ENCODE measurements at places on chromosomes 4 and X. TPM values are rescaled to one million over a fixed set of nuclear protein-coding genes. Genes with fewer than 3 reads are reported as not detected.
A peak's percentile ranks its signal among the peaks of the same experiment; 100 is the strongest.

Gene UBA1
- total RNA-seq: 74.9 TPM

DNA sequence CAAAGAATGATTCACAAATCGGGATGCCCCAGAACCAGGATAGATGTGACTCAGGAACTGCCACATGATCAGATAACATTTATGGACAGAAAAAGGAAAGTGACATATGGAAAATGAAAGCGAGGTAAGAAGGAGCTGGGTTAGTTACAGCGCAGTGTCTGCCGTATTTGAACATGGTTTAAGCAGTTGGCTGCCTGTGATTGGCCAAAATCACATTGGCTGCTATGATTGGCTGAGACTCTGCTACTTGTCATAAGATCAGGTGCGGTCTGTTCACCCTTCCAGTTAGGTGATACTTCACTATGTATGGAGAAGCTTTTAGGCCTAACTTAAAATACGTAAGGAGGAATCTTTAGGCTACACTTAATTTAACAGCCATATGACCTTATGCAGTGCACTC, 322.7 kb upstream of the HAND2 start:
- H3K4me1 ChIP-seq: no peaks in the 10 kb centered on the region
- H3K27ac ChIP-seq: peak overlapping the region; percentile 40
- H3K27me3 ChIP-seq: no peaks in the 10 kb centered on the region

Gene RXFP1
- not detected for total RNA-seq

Gene TLR6
- total RNA-seq: 1.5 TPM

Gene PGAM4
- total RNA-seq: not detected

- no peak for DNase-seq
- no peaks in the 10 kb centered on the region for H3K27me3 ChIP-seq
- H3K4me1 ChIP-seq: no peaks in the 10 kb centered on the region
- H3K4me3 ChIP-seq: no peak overlapping the region
Observed at GRCh38 chrX:96792047-96792446, 91.7 kb upstream of the RPA4 start.

DNA sequence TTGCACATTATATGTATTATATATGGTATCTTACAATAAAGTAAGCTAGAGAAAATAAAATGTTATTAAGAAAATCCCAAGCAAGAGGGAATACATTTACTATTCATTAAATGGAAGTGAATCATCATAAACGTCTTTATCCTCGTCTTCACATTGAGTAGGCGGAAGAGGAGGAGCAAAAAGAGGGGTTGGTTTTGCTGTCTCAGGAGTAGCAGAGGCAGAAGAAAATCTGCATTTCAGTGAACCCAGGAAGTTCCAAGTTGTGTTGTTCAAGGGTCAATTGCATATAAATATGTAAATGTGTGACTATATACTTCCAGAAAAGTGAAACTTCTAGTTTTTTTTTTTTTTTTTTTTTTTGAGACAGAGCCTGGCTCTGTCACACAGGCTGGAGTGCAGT, 301.4 kb downstream of the TMA16 start:
- DNase-seq: no peak
- H3K4me3 ChIP-seq: no peak overlapping the region
- H3K4me1 ChIP-seq: no peaks in the 10 kb centered on the region
- H3K27ac ChIP-seq: no peak overlapping the region
- H3K27me3 ChIP-seq: no peaks in the 10 kb centered on the region

DNA sequence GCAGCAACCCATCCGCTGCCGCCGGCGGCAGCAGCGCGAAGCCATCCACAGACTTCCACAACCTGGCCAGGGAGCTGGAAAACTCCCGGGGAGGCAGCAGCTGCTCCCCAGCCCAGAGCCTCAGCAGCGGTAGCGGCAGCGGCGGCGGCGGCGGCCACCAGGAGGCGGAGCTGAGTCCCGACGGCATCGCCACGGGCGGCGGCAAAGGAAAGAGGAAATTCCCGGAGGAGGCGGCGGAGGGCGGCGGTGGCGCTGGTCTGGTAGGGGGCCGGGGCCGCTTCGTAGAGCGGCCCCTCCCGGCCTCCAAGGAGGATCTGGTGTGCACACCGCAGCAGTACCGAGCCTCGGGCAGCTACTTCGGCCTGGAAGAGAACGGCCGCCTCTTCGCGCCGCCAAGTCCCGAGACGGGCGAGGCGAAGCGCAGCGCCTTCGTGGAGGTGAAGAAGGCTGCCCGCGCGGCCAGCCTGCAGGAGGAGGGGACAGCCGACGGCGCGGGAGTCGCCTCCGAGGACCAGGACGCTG, 4.9 kb downstream of the PRDM8 start:
- DNase-seq: peak; percentile 95
- peak overlapping the region; percentile 78 for H3K4me3 ChIP-seq
- no peaks in the 10 kb centered on the region for H3K27me3 ChIP-seq
- no peaks in the 10 kb centered on the region for H3K36me3 ChIP-seq

- no peaks in the 10 kb centered on the region for H3K27me3 ChIP-seq
- DNase-seq: peak; percentile 72
- H3K27ac ChIP-seq: peak overlapping the region; percentile 98
- peak overlapping the region; percentile 90 for H3K4me3 ChIP-seq
Observed at GRCh38 chr4:39044956-39045826, 13.0 kb upstream of the TMEM156 start.

- H3K27ac ChIP-seq: no peak overlapping the region
- H3K36me3 ChIP-seq: no peaks in the 10 kb centered on the region
- H3K27me3 ChIP-seq: no peaks in the 10 kb centered on the region
- H3K4me3 ChIP-seq: no peak overlapping the region
Observed at GRCh38 chrX:51837921-51838320, 55.5 kb upstream of the MAGED1 start.

Gene ZNF711
- total RNA-seq: 2.0 TPM

Gene USP26
- total RNA-seq: not detected

Gene DMRTC1
- total RNA-seq: not detected

- no peak overlapping the region for H3K27ac ChIP-seq
- H3K4me3 ChIP-seq: no peak overlapping the region
- H3K4me1 ChIP-seq: no peaks in the 10 kb centered on the region
Observed at GRCh38 chr4:173288296-173288695, 45.9 kb downstream of the HMGB2 start.

- H3K36me3 ChIP-seq: no peaks in the 10 kb centered on the region
- H3K27me3 ChIP-seq: no peaks in the 10 kb centered on the region
- no peak overlapping the region for H3K27ac ChIP-seq
Observed at GRCh38 chr4:185464183-185464582, 7.3 kb downstream of the CCDC110 start.

- H3K4me1 ChIP-seq: no peaks in the 10 kb centered on the region
- H3K27me3 ChIP-seq: no peaks in the 10 kb centered on the region
- H3K36me3 ChIP-seq: no peaks in the 10 kb centered on the region
- DNase-seq: no peak
- H3K27ac ChIP-seq: no peak overlapping the region
Observed at GRCh38 chr4:14070289-14070880, 442.9 kb upstream of the BOD1L1 start.

GRCh38 chr4:156888762-156889161, 82.8 kb downstream of the PDGFC start:
- H3K4me3 ChIP-seq: no peak overlapping the region
- peaks cover 12% of the 10 kb centered on the region for H3K4me1 ChIP-seq
- no peaks in the 10 kb centered on the region for H3K27me3 ChIP-seq
- no peaks in the 10 kb centered on the region for H3K36me3 ChIP-seq
- H3K27ac ChIP-seq: no peak overlapping the region

Gene SLC4A4
- total RNA-seq: 3.9 TPM

DNA sequence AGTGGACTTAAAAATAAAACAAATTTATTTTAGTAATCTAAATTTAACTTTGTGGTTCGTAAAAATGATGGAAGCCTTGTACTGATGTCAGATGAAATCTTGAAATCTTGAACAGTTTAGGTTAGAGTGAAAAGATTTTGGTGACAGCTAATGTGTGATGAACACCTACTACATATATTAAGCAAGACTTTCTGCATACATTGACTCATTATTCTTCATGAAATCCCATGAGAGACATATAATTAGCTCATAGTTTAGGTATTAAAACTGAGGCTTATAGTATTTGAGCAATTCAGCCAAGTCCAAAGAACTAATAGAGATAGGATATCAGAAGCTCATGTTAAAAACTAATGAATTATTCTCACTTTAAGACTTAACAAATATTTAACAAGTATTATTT, 66.9 kb upstream of the PCDH7 start:
- no peak overlapping the region for H3K4me3 ChIP-seq
- no peaks in the 10 kb centered on the region for H3K27me3 ChIP-seq
- no peaks in the 10 kb centered on the region for H3K4me1 ChIP-seq
- no peaks in the 10 kb centered on the region for H3K36me3 ChIP-seq
- no peak overlapping the region for H3K27ac ChIP-seq
- DNase-seq: no peak

DNA sequence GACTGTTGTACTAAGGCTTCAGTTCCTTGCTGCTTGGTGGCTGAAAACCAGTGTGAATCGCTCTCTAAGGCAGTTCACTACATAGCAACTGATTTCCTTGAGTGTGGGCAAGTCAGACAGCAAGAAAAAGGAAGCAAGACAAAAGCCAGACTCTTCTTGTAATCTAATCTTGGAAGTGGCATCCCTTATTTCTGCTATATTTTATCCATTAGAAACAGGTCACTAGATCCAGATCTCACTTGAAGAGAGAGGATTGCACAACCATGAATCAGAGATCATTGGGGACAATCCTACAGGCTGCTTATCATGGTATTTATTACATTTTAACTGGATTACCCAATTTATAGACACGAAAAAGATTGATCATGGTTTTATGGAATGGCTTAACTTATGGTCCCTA, 684.5 kb downstream of the GRID2 start:
- DNase-seq: no peak
- no peaks in the 10 kb centered on the region for H3K4me1 ChIP-seq
- H3K4me3 ChIP-seq: no peak overlapping the region
- no peak overlapping the region for H3K27ac ChIP-seq

- H3K4me3 ChIP-seq: no peak overlapping the region
- no peaks in the 10 kb centered on the region for H3K4me1 ChIP-seq
- no peak for DNase-seq
Observed at GRCh38 chr4:126748736-126749135, 884.0 kb upstream of the INTU start.

DNA sequence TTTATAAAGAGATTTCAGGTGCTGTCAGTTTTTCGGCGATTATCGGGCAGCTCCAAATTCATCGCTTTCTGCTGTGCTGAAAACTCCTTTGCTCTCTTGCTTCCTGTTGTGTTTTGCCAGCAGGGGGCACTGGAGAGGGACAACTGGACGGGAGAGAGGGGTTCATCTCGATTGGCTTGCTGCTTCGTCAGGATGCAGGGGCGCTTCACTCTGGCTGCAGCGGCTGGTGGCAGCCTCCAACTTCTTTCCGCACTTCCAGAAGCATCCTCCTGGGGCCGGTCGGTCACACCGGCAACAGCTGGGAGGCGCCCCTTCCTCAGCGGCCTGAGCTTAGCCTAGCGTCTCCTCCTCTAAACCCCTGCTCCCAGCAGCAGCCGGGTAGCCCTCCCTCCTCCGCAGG, 29.5 kb downstream of the MSL3 start:
- DNase-seq: peak; percentile 80
- no peaks in the 10 kb centered on the region for H3K27me3 ChIP-seq

DNA sequence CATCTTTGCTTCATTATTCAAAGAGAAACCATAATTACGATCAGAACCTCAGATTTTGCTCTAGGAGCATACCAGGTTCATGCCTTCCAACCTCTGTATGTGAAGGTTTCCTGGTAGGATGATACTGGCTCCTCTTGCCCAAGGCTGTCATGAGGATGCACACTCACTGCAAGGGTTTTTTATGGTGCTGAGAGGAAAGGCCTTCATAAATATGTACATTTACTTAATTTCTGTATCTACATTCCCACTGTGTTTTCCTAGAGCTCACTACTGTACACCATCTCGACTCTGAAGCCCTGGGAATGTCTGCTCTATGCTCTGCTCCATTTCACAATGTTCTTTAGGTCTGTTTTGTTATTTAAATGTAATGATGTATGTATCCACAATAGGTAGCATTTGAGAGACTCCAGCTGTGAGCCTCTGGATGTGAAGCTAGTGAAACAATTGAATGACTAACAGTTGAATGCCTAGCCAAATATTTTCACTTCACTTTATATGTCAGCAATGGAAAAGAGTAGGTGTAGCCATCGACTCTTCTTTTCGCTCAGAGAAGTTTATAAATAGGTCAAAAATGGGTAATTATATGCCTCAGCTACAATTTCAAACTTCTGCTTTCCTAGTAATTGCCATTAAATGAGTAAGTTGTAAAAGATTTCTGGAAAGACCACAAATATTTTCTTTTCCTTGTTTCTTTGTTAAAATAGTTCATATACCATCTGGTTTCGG, 228.0 kb downstream of the PALLD start:
- H3K4me3 ChIP-seq: no peak overlapping the region
- peaks cover 16% of the 10 kb centered on the region for H3K4me1 ChIP-seq
- H3K27ac ChIP-seq: no peak overlapping the region
- no peaks in the 10 kb centered on the region for H3K36me3 ChIP-seq
- no peaks in the 10 kb centered on the region for H3K27me3 ChIP-seq

DNA sequence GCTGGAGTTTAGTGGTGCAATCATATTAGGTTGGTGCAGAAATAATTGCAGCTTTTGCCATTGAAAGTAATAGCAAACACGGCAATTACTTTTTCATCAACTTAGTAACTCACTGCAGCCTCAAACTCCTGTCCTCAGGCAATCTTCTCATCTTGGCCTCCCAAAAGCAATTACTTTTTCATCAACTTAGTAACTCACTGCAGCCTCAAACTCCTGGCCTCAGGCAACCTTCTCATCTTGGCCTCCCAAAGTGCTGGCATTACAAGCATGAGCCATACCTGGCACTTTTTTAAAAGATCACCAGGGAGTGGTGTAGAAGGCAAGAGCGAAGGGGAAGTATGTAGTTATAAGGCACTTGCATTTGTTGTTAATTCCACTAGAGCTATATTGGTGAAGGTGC, 491.1 kb upstream of the ADGRL3 start:
- H3K27ac ChIP-seq: no peak overlapping the region
- H3K4me1 ChIP-seq: no peaks in the 10 kb centered on the region
- no peak overlapping the region for H3K4me3 ChIP-seq
- no peaks in the 10 kb centered on the region for H3K36me3 ChIP-seq
- DNase-seq: no peak
- no peaks in the 10 kb centered on the region for H3K27me3 ChIP-seq

Gene GJB1
- not detected for total RNA-seq

DNA sequence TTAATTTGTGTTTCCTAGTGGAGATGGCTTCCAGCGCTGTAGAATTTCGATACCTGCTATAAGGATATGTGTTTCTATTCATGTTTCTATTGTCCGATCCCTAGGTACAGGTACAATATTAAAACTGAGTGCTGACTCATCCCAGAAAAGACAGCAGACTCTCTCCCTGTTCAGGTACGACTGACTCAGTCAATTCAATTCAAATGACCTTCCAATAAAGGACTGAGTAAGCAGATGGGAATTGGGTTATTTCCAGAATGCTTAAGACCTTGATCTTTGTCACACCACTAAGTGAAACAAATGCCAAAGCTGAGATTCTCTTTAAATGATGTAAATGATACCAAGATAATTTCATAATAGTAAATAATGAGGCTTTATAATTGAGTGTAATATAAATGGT, 1596.9 kb downstream of the RPA4 start:
- no peaks in the 10 kb centered on the region for H3K27me3 ChIP-seq
- H3K27ac ChIP-seq: no peak overlapping the region
- no peak overlapping the region for H3K4me3 ChIP-seq
- H3K36me3 ChIP-seq: no peaks in the 10 kb centered on the region
- no peaks in the 10 kb centered on the region for H3K4me1 ChIP-seq
- DNase-seq: no peak
